ENCODE measurements at places on chromosomes 13 and 19.

DNA sequence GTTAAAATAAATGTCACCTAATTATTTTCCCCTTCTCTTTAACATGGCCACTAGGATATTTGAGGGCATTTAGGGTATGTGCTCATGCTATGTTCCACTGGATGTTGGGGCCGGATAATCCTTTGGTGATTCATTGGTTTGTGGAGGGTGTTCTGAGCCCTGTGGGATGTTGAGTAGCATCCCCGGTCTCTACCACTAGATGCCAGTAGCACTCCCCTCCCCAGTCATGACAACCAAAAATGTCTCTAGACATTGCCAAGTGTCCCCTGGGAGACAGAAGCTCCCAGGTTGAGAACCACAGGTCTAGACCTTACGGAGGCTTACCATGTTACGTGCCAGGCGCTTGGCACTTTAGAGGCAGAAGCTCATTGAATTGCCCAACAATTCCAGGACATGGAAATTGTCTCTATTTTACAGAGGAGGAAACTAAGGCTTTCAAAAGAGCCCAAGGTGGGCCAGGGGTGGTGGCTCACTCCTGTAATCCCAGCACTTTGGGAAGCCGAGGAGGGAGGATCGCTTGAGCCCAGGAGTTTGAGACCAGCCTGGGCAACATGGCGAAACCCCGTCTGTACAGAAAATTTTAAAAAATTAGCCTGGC is 14.1 kb downstream of the SHANK1 start:
- peak; percentile 69 for DNase-seq

DNA sequence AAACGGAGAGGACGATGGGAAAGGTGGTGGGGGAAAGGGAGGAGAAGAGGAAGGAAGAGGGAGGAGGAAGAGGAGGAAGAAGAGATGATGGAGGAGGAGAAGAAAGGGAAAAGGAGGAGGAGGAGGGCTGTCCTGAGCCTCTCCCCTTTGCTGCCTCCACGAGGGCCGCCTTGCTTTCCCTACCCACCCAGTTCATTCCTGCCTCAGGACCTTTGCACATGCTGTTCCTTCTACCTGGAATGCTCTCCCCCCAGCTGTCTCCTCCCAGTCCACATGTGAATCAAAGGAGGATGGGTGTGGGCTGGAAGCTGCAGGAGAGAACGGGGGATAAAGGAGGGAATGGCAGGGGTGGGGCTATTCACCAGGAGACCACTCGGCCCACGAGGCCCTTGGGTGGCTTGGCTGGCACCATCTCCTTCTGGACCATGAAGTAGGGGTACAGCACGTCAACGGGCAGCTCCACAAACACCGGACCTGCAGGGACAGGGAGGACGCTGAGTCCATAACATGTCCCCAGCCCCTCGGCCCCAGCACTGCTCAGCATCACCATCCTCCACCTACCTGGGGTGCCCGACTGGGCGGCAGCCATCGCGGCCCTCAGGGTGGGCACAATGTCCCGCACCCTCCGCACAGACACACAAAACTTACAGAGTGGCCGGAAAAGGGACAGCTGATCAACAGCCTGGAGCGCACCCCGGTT is 15.3 kb downstream of the SYDE1 start:
- DNase-seq = no peak

GRCh38 chr19:36152019-36152351 is 262 bp downstream of the COX7A1 start:
- DNase-seq = no peak

DNA sequence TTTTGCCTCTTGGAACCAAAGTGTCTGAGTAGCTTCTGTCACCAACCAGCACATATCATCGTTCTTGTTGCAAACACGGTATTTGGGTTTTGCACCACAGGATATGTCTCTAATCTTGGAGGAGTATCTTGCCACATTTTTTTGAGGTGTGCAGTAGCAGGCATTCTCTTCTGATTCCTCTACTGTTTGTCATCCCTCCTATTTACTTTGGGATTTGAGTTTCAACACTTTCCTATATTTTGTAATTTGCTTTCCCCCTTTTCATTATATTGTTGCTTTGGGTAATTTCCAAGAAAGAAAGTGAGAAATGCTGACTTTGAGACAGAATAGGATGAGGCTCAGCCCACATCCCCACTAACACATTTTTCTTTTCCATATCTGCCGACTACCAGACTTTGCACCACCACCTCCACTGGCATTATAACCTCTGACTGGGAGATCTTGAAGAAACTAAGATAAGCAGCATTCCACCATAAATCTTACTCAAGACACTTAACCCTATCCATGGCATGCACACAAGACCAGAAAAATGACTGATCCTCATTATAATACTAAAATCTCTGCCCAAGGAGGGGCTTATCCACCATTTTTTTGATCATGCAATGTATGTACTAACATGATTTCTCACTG is 12.0 kb upstream of the DZIP1 start:
- no peak for DNase-seq

DNA sequence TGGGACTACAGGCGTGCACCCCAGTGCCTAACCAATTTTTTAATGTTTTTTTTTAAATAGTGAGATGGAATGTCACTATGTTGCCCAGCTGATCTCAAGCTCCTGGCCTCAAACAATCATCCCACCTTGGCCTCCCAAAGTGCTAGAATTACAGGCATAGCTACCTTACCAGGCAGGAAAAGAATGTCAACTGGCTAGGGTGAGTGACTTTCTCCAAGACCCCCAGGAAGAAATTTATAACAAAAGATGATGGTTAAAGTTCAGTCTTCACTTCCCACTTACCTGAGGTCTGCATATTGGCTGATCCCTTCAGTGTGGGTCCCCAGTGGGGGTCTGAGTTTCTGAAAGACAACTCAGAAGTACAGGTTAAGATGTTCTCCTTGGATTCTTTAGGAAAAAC is 893.0 kb downstream of the UQCRFS1 start:
- DNase-seq = no peak

DNA sequence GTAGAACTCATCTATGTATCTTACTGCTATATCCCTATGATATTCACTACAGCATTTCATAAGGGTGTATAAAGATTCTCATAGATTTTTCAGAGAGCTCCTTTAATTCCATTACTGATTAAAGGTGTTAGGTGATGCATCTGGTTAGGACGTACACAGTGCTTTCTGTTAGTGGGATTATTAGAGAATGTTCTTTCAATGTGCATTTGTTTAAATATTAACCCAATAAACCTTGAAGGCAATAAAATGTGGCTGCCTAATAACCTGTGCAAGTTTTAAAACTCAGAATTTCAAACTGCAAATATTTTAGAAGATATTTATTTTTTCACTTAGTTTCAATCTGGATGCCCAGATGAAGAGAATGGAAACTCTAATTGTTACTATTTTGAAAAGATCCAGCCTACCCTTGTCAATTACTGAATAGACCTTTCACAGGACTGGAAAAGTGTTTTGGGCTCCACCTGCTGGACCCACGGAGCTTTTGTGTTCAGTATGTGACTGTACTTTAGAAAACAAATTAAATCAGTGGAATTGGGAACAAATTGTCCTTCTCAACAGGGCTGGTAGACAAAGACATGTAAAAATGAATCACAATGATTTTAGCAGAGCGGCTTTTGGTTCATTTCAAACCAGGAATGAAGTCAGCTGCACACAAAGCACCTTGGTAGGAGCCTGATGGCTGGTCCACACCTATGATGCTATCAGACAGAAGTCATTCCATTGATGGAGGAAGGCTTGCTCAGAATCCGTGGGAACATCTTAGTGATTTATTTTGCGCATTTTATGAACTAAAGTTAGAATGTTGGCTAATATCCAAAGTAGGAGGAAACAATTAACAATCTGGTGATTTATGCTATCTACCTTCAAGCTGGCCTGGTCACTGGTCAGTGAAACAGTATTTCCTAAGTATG is 89.4 kb upstream of the RAP2A start:
- peak; percentile 59 for DNase-seq

Measured in GM12865 (cell line).